NCI-H526 treated with DMSO at 0.1 percent for 48 hours (cell line): ENCODE measurements at places on chromosomes 5 and 9.

GRCh38 chr5:174531782-174532191 is 192.6 kb upstream of the MSX2 start:
- DNase-seq, result no peak

DNA sequence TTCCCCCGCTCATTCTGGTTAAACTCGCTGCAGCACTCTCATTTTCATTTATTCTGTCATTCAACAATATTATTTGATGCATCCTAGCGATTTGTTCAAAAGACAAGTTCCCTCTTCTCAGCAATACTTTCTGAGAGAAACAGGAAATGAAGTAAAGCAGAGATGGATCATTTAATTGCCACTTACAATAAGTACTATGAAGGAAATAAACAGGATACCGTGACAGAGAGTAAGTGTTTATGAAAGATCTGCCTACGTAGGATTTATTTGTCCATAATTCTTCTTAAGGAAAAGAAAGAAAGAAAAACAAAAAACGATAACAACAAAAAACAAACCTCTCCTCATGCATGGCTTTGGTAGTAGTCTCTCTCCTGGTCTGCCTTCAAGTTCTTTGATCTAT is 406.8 kb upstream of the ZNF608 start:
- DNase-seq, result no peak

DNA sequence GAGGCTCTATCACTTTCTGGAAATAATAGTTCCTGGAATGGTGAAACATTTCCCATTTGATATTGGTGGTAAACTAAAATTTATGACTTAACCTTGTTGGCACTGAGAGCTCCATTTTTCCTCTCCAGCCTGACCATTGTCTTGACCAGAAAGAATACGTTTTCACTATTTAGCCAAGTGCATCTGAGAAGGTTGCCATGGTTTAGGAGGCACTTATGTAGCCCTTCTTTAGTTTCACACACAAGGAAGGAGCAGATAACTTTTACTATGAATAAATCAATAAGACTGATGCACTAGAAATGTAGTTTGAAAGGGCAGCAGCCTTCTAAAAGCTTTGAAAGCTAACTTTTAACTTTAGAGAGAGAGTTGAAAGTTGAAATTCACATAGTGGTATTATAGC is 1045.5 kb upstream of the CDH6 start:
- DNase-seq, result no peak

GRCh38 chr5:176723440-176723839 is 76.2 kb downstream of the TSPAN17 start:
- DNase-seq, result no peak

DNA sequence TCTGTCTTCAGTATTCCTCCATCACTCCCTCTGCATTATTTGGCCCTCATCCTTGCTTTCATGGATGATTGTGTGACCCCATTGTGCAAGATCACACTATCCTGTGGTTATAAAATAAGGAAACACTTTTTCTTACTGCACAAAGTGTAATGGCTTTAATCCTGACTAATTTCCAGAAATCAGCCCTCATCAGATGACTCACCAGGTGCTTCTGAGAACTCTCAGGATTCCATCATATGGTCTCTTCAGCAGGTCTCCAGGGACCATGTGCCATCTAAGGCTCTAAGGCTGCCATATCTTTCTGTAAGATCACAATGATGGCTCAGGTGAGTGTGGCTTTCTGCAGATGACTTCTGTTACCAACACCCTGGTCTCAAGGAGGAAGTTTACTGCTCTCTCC is 27.3 kb upstream of the FER start:
- DNase-seq, result no peak

- DNase-seq, result no peak
Observed at GRCh38 chr5:144369006-144369405, 198.3 kb downstream of the KCTD16 start.

DNA sequence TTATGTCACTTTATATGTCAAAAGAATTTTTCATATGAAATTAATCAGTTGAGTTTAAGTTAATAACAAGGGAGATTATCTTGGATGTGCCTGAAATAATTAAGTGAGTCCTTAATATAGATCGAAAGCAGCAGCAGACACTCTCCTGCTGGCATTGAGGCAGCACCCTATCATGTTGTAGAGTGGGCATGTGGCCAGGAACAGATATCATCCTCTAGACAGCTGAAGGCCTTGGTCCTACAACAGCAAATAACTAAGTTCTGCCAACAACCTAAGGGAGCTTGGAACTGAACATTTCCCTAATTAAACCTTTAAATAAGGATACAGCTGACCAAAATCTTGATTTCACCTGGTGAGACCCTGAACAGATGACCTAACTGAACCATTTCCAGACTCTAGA is 25.8 kb upstream of the UGT3A1 start:
- no peak for DNase-seq

DNA sequence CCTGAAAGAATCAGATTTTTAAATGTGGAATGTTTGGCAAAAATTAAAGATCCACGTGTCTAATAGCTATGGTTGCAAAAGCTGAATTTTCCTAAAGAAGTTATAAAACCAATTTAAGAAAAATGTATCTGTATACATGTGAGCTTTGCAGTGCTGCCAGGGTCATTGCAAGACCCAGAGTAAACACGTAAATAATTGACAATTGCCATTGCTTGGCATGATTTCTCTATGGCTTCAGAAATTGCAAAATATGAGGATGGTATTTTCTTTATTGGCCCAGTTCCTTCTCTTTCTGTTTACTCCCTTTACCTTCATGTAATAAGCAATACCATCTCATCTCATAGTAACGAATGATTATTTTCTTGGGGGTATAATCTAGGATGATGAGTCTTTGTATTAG is 123.9 kb downstream of the ERCC6L2 start:
- no peak for DNase-seq

DNA sequence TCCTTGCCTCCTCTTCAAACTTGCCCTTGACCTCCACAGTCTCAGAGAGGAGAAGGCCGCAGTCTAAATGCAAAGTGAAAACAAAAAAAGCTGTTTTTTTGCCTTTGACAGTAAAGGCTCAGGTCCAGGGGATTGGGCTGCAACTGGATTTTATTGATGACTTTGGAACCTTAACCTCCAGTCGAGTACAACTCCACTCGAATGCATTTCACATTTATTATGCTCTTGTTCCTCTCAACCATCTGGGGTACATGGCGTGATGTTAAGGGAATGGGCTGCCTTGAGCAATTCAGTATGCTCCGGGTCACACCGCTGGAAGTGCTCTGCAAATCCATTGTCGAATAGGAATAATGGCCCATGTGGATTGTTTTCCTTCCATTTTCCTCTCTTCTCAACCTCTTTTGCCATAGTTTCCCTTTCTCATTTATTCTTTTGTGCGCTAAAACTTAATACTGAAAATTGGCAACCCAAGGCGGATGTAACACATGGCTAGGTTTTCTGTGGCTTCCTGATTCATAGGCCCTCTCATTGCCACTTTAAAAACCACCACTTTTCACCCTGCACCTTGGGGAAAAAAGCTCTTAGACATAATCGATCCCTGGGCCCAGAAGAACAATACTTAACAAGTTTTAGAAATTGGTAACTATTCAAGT is 34.3 kb downstream of the ITK start:
- no peak for DNase-seq
